ENCODE measurements at places on chromosomes 6 and 20. TPM values are rescaled to one million over a fixed set of nuclear protein-coding genes. Genes with fewer than 3 reads are reported as not detected.

DNA sequence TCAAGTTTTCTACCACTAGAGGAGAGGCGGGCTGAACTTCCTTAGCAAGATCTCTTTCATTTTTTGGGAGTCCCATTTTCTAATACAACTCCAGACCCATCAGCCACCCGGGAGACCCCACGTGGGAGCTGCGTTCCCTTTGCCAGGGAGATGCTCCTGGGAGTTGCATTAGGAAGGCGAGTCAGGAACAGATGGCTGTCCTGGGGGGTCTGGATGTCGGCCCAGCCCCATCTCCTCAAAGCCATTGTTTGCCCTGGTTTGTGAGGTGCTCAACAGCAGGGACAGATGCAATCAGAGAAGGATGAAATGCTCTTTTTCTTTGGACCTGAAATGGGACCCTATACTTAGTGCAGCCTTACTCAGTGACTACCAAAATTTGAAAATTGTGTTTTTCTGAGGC, 39.4 kb downstream of the CARMIL1 start:
- DNase-seq: no peak

DNA sequence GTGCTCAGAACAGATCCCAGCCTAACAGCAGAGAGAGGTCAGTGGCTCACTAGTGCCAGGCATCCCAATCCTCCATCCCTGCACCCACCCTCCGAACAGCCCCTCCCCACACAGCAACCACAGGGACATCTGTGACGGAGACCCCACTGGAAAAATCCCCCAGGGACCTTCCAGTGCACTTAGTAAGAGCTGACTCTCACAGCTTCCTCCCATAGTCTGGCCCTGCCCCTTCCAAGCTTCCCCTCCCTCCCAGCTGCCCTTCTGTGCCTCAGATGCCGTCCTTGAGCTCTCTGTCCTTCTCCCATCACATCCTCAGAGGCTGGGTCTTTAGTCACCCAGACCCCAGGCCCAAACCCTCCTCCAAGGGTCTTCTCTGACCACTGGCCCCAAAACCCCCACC, 9.7 kb upstream of the THBS2 start:
- DNase-seq: no peak

DNA sequence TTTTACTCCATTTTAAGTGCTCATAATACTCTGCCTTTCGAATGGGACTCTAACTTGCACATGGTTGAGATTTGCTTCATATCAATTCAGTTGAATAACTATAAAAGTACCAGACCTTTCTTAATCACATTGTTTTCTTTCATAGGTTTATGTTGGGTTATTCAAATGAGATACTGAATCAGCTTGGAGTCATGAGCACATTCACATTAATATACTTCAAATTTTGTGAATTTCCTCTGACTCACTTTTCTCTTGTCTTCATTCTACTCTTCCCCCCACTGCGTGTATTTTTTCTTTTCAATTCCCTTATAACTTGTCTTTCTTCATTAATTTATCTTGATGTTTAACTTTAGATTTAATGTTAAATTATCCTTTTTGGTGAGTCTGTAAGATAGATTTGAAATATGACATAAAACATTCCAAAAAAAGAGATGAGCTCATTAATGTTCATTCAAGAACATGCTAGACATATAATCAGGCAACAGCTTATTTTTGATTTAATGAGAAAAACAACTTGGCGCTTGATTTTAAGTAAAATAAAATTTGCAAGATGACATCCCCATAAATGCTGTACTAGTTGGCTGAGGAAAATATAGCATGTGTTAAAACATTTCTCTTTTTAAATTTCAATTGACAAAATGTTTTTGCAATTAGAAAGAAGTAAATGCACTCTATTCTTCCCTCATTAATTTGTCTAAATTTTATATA, 736.0 kb downstream of the CD109 start:
- no peak for DNase-seq

DNA sequence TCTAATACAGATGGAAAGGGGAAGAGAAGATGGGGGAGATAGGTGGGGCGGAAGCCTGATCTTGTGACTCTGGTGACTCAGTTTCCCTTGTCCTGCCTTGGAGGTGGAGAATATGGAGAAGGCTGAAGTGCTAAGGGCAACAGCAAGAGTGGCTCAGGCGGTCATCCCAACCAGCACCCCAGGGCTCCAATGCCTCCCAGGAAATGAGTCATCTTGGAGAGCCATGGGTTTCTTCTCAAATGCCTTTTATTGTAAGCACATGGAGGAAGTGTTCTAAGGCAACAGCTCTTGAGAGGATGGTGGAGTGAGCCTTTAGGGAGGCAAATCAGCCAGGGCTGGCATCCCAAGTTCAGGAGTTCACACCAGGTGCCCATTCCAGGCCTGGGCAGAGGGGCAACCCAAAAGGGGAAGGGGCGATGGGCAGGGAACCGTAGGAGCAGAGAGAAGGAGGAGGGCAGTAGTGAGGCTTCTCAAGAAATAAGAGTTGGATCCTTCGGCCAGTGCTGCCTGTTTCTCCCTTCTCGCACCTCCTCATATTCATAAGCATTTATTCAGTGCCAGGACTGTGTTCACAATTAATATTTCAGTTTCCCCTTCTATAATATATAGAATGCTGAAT, 13.2 kb upstream of the AHCY start:
- no peak for DNase-seq

DNA sequence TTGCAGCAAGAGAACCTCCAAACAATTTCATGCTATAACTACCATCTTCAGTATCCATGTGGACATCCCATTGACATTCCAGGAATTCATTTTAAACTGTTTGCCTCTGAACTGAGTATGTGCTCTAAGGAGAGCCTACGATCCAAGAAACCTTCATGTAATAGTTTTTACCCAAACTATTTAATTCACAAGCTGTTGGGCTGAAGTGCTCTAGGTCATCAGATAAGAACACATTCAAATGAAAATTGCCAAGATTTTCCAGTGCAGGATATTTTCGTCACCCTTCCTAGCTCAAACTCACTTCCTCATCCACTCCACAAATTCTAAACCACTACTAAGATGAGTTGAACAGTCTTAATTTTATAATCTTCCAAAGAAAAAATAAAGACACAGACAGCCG, 12.8 kb downstream of the RSPO3 start:
- no peak for DNase-seq

Gene BTN1A1
- polyA plus RNA-seq: not detected

- no peak for DNase-seq
Observed at GRCh38 chr20:48490961-48491831, 336.6 kb downstream of the PREX1 start.

DNA sequence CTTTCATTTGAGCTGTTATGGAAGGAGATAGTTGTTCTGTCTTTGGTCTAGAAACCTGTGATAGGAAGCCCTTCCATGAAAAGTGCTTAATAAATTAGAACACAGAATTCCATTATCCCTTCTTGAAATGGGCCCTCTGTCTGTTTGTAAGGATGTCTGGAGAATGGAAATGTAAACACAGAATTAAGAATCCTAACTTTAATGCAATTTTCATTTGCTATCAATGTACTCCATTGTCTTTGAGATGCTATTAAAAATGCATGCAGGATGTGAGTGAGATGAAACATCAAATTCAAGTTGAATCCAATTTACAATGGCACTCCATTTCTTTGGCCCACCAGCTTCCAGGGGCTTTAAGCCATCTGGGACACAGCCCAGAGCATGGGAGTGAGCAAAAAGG, 13.9 kb upstream of the AARS2 start:
- no peak for DNase-seq

GRCh38 chr6:140567466-140567865, 1193.0 kb upstream of the CITED2 start:
- DNase-seq: no peak

GRCh38 chr6:167523426-167523825, 198.5 kb downstream of the TTLL2 start:
- no peak for DNase-seq

GRCh38 chr6:21193790-21194475, 399.6 kb upstream of the SOX4 start:
- no peak for DNase-seq

DNA sequence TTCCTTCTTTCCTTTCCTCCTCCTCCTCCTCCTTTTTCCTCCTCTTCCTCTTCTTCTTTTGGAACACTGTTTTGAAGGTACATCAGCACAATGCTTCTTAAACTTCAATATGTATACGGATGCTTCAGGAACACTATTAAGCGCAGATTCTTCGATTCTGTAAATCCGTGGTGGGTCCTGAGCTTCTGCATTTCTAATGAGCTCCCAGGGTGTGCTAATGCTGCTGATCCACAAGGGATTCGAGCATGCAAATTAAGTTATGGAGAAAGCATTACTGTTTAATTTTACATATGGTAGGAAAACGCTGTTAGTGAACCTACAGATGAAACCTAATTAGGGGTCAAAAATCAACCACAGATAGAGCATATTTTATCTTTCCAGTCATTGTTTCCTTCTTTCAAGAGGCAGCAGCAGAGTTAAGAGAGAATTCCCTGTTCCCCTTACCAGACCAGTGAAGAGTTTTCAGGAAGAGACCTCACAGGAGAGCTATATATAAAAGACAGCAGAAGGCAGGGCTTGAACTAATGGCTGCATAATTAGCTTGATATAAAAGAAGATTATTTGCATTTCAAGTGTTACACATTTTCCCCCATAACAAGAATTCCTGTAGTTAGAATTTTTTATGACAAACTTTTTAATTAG, 47.2 kb downstream of the KIF13A start:
- no peak for DNase-seq

Gene LRRN4
- 0.06 TPM for polyA plus RNA-seq

GRCh38 chr20:59137532-59137931, 26.1 kb upstream of the ZNF831 start:
- no peak for DNase-seq

DNA sequence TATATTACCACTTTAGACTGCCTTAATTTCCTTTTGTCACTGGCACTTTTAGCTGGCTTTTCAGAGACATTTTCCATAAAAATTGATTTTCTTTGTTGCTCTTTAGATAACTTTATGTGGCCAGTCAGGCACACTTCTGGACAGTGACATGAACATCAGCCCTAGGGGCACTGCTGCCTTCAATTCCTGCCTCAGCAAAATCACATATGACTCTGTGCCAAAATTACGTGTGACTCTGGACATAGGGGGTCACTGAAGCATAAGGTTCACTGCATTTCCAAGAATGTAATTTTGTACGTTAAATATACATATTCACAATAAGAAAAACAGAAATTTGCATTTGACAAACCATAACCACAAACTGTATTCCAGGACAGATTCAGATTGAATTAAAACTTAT, 66.5 kb downstream of the ESF1 start:
- no peak for DNase-seq

Gene SLC44A4
- polyA plus RNA-seq: 0.07 TPM

DNA sequence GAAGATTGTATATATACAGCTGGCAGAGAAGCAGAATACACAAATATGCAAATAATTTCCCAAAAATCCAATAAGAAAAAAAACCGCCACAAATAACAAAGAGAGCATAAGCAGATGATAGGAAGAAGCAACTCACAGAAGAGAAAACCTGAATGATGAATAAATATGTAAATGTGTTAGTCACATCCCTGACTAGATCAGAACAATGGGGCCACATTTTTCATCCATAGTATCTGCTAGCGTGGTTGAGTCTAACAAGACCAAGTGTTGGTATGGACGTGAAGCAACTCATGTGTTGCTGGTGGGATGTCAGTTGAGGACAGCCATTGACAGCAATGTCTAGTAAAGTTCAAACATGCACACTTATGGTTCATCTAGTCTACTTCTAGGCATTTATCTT, 3.9 kb upstream of the SLC22A3 start:
- no peak for DNase-seq

GRCh38 chr20:53819973-53820451, 226.4 kb upstream of the ZNF217 start:
- DNase-seq: no peak

DNA sequence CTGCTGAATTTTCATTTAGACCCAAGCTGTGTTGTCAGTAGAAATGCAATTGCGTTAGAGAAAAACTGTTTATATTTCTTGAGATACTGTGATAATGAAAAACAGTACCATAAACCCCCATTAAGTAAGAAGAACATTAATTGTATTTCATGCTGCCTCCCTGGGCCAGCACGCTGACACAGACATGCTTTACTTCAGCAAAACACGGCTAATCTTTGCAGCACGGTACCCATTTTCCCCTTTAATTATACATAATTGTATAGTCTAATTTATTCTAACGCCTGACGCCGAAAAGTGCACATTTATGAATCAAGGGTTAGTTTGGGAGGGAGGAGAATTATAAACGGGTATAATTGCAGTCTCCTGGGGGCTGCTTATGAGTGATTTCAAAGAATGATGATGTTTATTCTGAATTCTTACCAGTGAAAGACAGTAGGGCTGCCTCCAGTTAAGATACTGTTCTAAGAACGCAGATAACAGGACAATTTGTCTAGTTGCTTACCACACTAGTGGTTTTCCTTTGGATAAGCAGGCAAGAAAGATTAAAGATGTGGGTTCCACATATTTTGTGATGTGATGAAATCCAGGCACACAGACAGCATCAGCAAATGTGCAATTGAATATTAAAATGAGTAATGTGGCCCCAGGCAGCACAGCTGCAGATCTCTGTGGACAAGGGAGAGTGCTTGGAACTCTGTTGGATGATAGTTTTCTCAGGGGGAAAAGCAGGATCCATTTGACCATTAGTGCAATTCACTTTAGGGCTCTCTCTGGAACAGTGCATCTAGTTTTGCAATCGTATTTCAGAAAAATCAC, 4.7 kb upstream of the SULF2 start:
- DNase-seq: peak; percentile 87

All from BJ (cell line).